ENCODE measurements at places on chromosomes 5 and 9. TPM values are rescaled to one million over a fixed set of nuclear protein-coding genes. Genes with fewer than 3 reads are reported as not detected.

DNA sequence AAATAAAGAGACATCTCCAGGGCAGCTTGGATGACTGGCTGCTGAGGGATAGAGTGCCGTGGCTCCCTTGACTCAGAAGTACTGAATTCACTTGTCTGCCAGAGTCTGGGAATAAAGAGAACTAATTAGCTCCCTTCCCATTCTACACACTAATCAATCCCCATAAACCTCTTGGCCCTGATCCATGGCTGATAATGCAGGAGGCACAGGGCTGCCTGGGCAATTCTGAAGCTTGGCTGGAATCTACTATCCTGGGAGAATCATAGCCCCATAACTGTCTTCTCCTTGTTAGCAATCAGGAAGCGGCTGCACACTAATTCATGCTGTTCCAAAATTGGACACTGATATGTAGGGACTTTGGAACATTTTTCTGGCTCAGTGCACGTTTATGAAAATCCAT is 197.7 kb downstream of the PTTG1 start:
- peaks cover 19% of the 10 kb centered on the region for H3K27me3 ChIP-seq
- H3K27ac ChIP-seq = no peak overlapping the region
- H3K4me3 ChIP-seq = no peak overlapping the region
- H3K4me1 ChIP-seq = no peaks in the 10 kb centered on the region

- no peaks in the 10 kb centered on the region for H3K36me3 ChIP-seq
- H3K4me1 ChIP-seq = no peaks in the 10 kb centered on the region
- DNase-seq = no peak
- H3K27me3 ChIP-seq = no peaks in the 10 kb centered on the region
- no peak overlapping the region for H3K27ac ChIP-seq
Measured at GRCh38 chr5:62828742-62829603, 250.4 kb downstream of the LRRC70 start.

The WWC1 gene
- 8.8 TPM for total RNA-seq

- H3K4me1 ChIP-seq = no peaks in the 10 kb centered on the region
- H3K27ac ChIP-seq = no peak overlapping the region
- H3K36me3 ChIP-seq = no peaks in the 10 kb centered on the region
- no peak for DNase-seq
Measured at GRCh38 chr5:40027400-40027799, 602.6 kb upstream of the DAB2 start.

- no peak overlapping the region for H3K27ac ChIP-seq
- DNase-seq = no peak
- H3K4me1 ChIP-seq = no peaks in the 10 kb centered on the region
- no peaks in the 10 kb centered on the region for H3K27me3 ChIP-seq
- H3K36me3 ChIP-seq = peaks cover 16% of the 10 kb centered on the region
Measured at GRCh38 chr5:32420506-32420905, 24.0 kb downstream of the ZFR start.

GRCh38 chr5:958701-959571 is 49.7 kb upstream of the NKD2 start:
- no peaks in the 10 kb centered on the region for H3K36me3 ChIP-seq
- no peak overlapping the region for H3K4me3 ChIP-seq
- no peaks in the 10 kb centered on the region for H3K4me1 ChIP-seq
- DNase-seq = no peak
- H3K27me3 ChIP-seq = no peaks in the 10 kb centered on the region

GRCh38 chr5:148792744-148793143 is 33.7 kb upstream of the ADRB2 start:
- no peak overlapping the region for H3K4me3 ChIP-seq
- no peak for DNase-seq
- H3K36me3 ChIP-seq = no peaks in the 10 kb centered on the region

DNA sequence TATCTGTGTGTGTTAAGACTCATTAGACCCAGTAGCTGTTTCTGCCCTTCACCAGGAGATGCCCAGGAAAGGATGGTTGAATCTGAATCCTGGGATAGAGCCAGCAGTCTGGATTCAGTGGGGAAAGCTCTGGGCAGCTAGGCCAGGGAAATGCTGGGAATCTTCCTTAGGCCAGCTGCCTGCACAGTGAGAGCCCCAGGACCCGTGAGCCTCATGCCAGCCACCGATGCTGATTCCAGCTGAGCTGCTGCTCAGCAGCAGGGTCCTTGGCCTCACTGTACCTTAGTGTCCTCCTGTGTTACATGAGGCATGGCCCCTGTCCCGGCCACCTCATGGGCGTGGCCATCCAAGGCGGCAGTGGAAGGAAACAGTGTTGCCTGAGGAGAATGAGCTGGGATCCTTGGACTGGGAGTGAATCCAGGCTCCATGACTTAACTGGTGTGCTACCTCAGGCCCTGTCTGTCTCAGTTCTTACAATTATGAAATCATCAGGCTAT is 87.1 kb downstream of the AMBP start:
- no peaks in the 10 kb centered on the region for H3K27me3 ChIP-seq
- H3K27ac ChIP-seq = no peak overlapping the region
- no peak for DNase-seq
- peaks cover 23% of the 10 kb centered on the region for H3K4me1 ChIP-seq
